Mucosa of gallbladder (tissue), 1 donor: ENCODE measurements at places on chromosomes 7 and 10.

- DNase-seq = no peak
Measured at GRCh38 chr7:132899833-132900232, 182.1 kb downstream of the CHCHD3 start.

DNA sequence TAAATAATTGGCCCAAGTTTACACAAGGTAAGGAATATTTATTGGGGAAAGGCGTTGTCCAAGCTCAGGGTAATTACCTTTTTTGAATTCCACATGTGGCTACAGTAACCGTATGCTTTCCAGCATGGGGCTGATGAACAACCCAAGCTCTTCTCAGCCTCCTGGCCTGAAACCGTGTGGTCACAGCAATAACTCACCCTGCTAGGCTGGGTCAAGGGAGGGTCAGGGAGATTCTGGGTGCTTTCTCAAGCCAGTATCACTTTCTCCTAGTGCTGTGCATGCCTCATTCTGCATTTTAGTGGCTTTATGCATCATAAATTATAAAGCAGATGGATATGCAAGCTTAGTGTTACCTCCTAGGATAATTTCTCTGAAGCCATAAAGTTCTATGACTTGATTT lies 273.9 kb downstream of the PAXIP1 start:
- no peak for DNase-seq

DNA sequence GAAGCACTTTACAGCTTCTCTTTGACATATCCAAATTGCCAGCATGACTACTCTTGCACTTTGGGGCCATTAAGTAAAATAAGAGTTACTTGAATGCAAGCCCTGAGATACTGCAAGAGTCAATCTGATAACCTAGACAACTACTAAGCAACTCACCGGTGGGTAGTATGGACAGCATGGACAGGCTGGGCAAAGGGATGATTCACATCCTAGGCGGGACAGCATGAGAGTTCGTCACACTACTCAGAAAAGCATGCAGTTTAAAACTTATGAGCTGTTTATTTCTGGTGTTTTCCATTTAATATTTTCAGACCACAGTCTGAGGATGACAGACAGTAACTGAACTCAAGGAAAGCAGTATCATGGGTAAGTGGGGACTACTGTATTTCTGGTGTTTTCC lies 84.0 kb downstream of the ORC5 start:
- DNase-seq = no peak

GRCh38 chr10:131110241-131110783 lies 201.2 kb downstream of the TCERG1L start:
- no peak for DNase-seq

DNA sequence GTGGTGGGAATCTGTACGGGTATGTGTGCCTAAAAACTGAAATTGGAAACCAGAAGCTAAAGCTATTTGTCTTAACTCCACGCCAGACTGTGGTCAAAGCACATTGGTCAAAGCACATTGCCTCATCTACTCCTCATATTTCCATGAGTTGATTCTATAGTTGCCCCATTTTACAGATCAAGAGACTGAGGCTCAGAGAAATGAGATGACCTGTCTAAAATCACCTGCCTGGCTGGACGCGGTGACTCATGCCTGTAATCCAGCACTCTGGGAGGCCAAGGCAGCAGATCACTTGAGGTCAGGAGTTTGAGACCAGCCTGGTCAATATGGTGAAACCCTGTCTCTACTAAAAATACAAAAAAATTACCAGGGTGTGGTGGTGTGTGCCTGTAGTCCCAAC lies 21.7 kb upstream of the MNX1 start:
- no peak for DNase-seq

GRCh38 chr10:29332061-29332760 lies 43.3 kb downstream of the LYZL1 start:
- DNase-seq = no peak

GRCh38 chr10:20233423-20233822 lies 417.2 kb downstream of the PLXDC2 start:
- no peak for DNase-seq

DNA sequence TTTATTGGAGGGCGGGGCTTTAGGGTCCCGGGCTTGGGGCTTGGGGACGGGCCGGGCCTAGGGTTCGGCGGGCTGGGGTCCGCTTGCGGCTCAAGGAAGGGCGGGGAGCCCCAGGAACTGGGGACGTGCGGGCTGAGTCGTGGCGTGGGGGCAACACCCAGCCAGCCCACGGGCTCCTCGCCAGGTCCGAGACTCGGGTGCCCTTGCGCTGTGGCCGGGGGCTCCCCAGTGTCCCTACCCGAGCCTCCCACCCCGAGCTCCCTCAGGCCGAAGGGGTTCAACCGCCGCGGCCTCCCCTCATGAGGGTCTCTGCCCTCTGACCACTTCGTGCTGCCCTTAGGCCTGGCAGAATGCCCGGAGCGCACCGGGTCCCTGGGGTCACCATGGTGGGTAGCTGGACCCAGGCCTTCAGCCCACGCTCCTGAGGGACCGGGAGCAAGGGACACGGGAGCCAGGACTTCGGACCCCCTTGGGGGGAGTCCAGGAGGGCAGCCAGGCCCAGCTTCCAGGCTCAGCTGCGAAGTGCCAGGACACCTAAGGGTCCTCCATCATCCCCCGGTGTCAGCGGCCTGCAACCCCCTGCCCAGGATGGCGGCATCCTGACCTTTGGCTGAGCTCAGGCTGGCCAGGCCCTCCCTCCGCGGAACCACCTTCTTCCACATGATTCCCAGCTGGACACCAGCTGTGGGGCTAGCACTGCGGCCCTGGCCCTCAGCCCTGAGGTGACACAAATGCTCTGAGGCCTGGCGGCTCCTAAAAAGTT lies 524 bp upstream of the FUOM start:
- no peak for DNase-seq

DNA sequence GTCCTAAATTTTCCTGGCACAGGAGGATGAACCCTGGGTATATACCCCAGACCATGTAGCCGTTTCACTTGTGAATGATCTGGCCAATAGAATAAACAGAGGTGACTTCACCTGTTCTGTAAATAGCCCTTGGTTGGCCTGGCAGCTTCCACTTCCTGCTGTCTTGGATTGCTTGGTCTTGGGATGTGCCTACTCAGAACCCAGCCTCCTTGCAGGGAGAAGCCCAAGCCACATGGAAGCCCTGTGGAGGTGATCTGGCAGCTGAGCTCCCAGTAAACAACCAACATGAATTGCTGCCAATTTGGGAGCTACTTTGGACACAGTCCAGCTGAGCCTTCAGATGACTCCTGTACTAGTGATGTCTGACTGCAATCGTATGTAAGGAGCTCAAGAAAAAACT lies 4.8 kb upstream of the RAPGEF5 start:
- peak; percentile 87 for DNase-seq

DNA sequence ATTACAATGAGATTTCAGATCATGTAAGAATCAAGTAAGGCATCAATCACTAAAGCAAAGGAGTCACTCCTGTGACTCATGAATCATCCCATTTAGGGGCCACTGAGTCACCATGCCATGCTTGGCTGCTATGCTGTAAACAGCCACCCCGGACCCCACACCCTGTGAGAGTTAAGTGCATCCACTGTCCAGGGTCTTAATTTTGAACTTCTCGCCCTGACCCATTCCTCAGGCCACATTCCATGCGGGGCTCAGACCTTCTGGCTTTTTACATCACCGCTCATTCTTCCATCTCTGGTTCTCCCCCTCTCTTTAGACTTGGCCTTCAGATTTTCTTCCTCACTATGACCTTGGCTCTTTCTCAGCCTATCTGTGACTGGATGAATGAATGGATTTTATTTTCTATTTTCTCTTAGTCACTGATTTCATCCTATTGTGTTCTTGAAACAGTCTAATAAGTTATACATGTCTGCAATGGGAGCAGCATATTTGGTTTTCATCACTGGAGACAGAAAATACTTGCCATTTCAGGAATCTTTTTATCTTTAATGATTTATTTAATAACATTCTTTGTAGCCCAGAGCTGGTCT lies 239.6 kb downstream of the SKIDA1 start:
- no peak for DNase-seq

DNA sequence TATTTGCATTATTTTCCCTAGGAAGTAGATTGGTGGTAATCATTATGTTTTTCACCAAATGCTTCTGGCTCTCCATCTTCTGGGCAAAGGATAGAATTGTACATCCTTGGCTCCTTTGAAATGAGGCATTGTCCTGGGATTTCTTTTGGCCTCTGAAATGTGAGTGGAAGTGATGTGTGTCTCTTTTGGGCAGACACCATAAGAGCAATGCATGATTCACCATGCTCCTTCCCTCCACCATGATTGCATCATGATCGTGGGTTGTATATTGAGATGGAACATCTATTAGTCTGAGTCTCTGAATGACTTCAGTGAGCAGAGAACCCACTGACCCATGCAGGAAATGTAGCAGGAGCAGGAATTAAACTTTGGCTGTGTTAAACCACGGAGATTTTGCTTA lies 49.2 kb downstream of the ADRA2A start:
- DNase-seq = no peak

DNA sequence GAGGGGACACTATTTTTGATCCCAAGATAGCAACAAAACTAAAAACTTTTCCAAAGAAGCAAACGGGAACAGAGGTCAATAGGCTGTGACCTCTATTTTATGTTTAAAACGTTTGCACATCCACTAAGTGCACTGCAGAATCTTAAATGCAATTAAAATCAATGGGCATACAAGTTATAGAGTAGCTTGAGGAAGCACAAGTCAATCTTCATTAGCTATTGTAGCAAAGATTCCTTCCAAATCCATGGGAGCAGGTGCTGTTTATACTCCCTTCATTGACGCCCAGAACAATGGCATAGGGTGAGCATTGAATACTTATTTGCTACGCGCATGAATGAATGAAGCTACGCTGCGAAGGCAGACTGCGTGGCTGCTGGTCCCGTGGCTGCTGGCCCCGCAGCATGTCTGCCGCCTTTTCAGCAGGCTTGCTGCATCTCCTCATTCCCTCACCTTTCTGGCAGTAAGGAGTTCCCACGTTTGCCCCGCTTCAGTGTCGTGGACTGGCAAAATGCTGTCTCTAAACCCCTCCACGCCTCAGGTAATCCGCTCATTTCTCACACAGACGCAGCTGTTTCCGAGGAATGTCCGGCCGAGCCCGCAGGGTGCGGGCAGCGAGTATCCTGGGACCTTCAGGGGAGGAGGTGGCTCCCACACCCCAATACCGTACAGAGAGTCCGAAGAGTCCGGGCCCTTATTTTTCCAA lies 754 bp upstream of the PHYHIPL start:
- no peak for DNase-seq

DNA sequence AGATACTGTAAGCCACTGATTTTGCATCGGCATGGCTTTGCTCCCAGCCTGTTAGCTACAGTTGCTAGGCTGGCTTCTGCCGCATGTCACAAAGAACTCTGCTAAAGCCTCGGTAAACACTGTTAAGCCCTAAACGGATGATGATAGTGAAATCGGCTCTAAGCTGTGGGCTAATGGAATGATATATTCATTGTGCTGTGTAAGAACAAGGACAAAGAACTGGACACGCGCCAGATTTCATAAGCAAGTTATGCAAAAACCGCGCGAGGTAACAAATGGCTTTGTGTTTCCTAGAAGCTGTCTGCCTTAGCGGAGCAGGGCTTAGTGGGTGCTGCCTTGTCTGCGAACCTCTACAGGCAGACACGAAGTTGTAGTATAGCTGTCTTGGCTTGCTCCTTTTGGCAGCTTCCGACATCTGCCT lies 331.3 kb upstream of the COBL start:
- peak; percentile 67 for DNase-seq

GRCh38 chr10:112585126-112585525 lies 138.1 kb downstream of the VTI1A start:
- peak; percentile 26 for DNase-seq

DNA sequence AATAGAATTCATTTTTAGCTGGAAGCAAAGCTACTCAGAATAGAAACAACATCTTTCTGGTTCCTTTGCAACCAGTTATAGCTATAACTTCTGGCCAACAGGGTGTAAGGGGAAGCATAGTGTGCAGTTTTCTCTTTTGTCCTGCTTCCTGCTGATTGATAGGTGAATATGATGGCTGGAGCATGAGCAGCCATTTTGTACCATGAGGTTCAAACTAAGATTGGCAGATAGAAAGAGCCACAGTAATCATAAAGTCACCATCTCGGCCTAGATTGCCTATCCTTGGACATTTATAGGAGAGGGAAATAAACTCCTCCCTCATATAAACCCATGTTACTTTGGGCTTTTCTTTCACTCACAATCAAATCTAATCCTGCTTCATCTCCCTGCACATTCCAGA lies 102.2 kb upstream of the FGFR2 start:
- no peak for DNase-seq

GRCh38 chr10:113987805-113988204 lies 55.9 kb upstream of the ADRB1 start:
- no peak for DNase-seq

GRCh38 chr10:124725171-124725631 lies 19.0 kb downstream of the FAM53B start:
- no peak for DNase-seq

DNA sequence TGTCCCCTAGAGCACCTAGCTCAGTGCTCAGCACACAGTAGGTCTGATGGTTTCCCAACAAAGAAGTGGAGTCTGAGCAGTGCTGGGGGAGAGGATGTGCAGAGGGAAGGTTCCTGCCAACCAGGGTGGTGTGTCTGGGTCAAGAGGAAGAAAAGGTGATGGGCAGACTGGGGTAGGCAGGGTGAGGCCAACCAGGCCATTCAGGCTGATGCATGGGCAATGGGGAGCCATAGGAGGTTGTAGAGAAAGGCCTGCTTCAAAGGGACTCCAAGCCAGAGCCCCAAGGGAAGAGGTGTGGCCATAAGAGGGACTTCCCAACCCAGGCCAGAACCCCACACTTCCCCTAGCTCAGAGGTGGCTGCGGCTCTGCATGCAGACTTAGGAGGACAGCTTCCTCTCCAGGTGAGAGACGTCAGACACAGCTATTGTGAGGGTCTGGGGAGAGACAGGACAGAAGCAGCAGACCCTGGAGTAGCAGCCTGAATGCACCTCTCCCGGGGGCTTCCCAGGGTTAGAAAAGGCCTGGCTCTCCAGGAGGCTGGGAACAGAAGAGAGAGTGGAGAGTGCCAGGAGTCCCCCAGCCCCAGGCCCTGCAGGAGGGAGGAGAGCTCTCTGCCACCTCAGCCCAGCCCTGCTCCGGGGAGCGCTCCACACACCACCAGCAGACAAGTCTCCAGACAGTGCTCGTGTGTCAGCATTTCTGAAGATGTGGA lies 87.4 kb upstream of the ZMIZ1 start:
- no peak for DNase-seq

DNA sequence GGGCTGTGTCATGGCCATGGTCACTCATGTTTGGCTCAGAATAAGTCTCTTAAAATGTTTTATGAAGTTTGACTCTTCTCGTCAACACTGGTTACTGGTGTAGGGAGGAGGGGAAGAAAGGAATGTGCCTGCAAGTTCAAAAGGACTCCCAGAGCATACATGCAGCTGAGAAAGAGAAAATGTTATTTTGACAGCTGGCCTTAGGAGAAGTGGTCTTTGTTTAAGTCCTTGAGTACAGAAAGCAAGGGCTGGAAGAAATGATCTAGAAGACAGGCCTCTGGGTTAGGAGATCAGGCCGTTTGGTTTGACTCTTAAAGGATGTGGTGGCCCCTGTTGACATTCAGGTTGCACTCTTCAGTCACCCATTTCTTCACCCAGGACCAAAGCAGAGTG lies 245.5 kb downstream of the REEP3 start:
- no peak for DNase-seq
